ENCODE measurements at places on chromosomes 1 and 21. TPM values are rescaled to one million over a fixed set of nuclear protein-coding genes. Genes with fewer than 3 reads are reported as not detected.

The VASH2 gene
- total RNA-seq = 9.0 TPM

The ADAMTS4 gene
- 30.4 TPM for total RNA-seq

The CELA2A gene
- total RNA-seq = not detected

The FMO3 gene
- total RNA-seq = 3.5 TPM

The ITLN2 gene
- total RNA-seq = 0.20 TPM

The RAB13 gene
- 43.3 TPM for total RNA-seq

The FCRL6 gene
- not detected for total RNA-seq

The ESRRG gene
- total RNA-seq = 42.7 TPM

The YBX1 gene
- 701 TPM for total RNA-seq

The VWA5B1 gene
- 10.4 TPM for total RNA-seq

The POU2F1 gene
- 14.2 TPM for total RNA-seq

The ANGPTL3 gene
- total RNA-seq = not detected

The TTC22 gene
- total RNA-seq = 1.2 TPM

The PLEKHA6 gene
- 17.1 TPM for total RNA-seq

The DYRK3 gene
- 10.9 TPM for total RNA-seq

The RNASEL gene
- total RNA-seq = 18.3 TPM

The C1orf94 gene
- total RNA-seq = 0.50 TPM

The CRABP2 gene
- total RNA-seq = 482 TPM

The MPL gene
- 0.30 TPM for total RNA-seq

The CEP170 gene
- 209 TPM for total RNA-seq

The GREM2 gene
- total RNA-seq = 1.3 TPM

The SPRR4 gene
- total RNA-seq = not detected

The ANGPTL7 gene
- 6.1 TPM for total RNA-seq

The SPAG17 gene
- 35.5 TPM for total RNA-seq

The CD5L gene
- total RNA-seq = not detected

The OR2AK2 gene
- 1.1 TPM for total RNA-seq

The GNG4 gene
- 16.2 TPM for total RNA-seq

The MNDA gene
- total RNA-seq = 4.4 TPM

The SPATA45 gene
- 4.7 TPM for total RNA-seq

The ZNF683 gene
- total RNA-seq = not detected

The LIPI gene
- total RNA-seq = not detected

The PADI2 gene
- 24.9 TPM for total RNA-seq

The SORT1 gene
- total RNA-seq = 30.1 TPM

The KRTAP21-2 gene
- not detected for total RNA-seq

The BCAS2 gene
- total RNA-seq = 56.2 TPM

The AK5 gene
- total RNA-seq = 14.7 TPM

The FAM110D gene
- total RNA-seq = 1.7 TPM

The RAB25 gene
- 0.39 TPM for total RNA-seq

The LDLRAD2 gene
- 0.79 TPM for total RNA-seq

The NDUFS5 gene
- 360 TPM for total RNA-seq

The PAX7 gene
- 2.0 TPM for total RNA-seq

The BATF3 gene
- total RNA-seq = 3.0 TPM

The TAL1 gene
- 8.7 TPM for total RNA-seq

The CLEC20A gene
- total RNA-seq = 0.20 TPM

The LRRC3 gene
- 2.4 TPM for total RNA-seq

The OR2L3 gene
- total RNA-seq = 0.11 TPM

The SERPINC1 gene
- 0.55 TPM for total RNA-seq

The VTCN1 gene
- 0.33 TPM for total RNA-seq

The NMNAT2 gene
- 20.8 TPM for total RNA-seq

The DCLRE1B gene
- 5.7 TPM for total RNA-seq

The C8B gene
- total RNA-seq = not detected

The TPTE gene
- not detected for total RNA-seq

The KDM1A gene
- total RNA-seq = 129 TPM

The VWA1 gene
- 34.5 TPM for total RNA-seq

The SELL gene
- 5.1 TPM for total RNA-seq

The LRRC39 gene
- total RNA-seq = 7.3 TPM

The DNASE2B gene
- total RNA-seq = 0.22 TPM

The PTPN14 gene
- total RNA-seq = 16.3 TPM

The LCE5A gene
- total RNA-seq = not detected

The SLC9C2 gene
- total RNA-seq = 1.3 TPM

Data from spinal cord (tissue), 10 donors.